NCI-H1930 (cell line): ENCODE measurements at places on chromosomes 2 and 18.

GRCh38 chr2:176794392-176794791, 418.2 kb upstream of the HNRNPA3 start:
- DNase-seq = no peak

DNA sequence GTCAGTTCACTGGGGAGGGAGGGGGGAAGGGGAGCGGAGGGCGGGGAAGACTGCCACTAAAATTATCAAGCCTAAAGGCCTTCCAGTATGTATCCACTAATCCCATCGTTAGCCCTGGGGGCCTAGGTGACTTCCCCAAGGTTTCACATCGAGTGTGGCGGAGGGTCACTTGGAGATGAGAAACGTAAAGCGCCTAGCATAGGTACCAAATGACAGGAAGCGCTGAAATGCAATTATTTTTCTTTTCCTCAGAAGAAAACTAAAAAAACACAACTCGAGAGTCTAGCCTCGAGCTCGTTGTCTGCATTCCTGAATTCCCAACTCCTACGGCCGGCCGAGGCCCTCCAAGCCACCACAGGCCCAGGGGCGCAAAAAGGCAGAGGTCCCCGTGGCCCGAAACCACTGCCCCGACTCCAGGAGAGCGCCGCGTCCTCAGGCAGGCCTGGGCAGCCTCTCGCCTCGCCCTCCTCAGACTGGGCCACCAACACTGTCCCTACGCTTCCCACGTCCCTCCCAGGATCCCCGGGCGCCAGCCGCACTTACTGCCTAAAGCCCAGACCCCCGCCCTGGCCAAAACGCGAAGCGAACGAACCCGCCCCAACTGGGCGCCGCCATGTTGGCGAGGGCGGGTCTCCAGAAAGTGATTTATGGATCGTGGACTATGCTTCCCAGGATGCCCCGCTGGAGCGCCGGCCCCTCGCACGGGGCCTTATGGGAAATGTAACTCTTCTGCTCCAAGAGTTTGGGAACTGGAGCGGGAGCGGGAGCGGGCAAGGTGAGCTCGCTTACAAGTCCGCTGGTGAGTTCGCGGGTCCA, at the start of gene USP40:
TSS of gene USP40 (minus strand) at position 642 of the 816 bp plus-strand sequence. CDS start 1,228 bp downstream, outside the sequence.
- peak; percentile 91 for DNase-seq

DNA sequence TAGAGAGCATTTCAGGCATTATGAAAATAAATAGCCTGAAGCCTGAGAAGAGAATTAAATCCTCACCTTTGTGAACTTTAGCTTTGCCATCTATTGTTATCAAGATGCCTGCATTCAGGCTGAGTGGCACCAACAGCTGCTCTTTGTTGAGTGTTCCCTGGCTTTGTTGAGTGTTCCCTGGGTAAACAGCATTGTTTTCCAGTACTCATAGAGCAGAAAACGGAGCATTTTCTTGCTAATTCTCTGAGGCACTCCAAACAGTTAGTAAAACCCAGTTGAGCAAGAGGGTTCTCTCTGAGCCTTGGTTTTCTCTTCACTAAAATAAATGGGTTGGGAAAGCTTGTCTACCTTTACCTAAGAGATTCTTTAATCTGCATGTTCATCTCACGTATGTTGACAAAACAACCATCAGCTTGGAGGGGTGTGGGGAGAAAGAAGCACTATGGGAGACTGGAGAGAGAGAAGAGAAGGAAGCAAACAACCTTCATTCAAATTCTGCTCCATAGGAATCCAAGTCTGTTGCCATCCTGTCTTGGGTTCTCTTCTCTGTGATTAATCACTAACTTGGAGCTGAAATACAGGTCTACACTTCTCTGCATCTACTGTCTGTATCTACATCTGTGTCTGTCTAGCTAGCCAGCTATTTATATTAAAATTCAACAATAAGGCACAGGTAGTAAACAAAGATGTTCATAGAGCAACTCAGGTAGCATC, 567.0 kb upstream of the SOX11 start:
- DNase-seq = no peak

GRCh38 chr2:214577769-214578168, 166.9 kb downstream of the VWC2L start:
- no peak for DNase-seq

DNA sequence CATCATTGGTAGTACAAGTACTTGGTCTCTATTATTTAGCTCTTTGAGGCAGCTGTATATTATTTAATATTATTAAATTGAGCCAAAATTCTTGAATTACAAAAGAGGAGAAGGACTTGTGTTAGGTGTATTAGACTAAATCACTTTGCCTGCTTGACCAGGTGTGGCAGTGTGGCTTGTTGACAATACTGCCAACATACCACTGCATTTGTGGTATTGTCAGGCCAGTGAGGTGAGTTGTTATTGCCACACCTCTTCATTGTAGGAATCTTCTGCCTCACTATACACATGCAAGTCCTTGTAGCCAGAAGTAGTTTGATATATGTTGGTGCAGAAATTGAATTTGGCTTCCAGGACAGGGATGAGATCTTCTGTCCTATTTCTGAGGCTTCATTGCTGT, 40.5 kb downstream of the CYP20A1 start:
- DNase-seq = no peak
